ENCODE measurements at places on chromosomes 6 and 20.

DNA sequence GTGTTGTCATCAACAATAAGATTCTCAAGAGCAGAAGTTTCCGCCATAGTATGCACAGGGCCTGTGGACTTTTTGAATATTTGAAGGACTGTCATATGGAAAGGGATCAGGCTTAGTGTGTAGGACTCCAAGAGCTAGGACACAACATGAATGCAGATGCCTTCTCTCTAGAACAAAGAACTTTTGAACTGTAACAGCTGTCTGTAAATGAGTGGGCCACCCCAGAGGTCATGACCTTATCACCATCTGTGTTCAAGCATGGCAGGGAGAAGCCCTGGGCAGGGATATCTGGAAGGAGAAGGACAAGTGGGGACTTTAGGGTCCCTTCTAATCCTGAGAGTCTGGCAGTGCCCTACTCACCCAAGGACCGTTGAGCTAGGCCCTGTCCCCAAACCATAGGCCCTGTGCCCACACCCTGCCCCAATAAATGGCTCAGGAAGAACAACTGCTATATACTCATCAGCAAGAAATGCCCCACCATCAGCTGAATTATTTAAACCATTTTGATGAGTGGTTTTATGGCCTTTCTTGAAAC, 70.6 kb downstream of the MTHFD1L start:
- no peak for DNase-seq

DNA sequence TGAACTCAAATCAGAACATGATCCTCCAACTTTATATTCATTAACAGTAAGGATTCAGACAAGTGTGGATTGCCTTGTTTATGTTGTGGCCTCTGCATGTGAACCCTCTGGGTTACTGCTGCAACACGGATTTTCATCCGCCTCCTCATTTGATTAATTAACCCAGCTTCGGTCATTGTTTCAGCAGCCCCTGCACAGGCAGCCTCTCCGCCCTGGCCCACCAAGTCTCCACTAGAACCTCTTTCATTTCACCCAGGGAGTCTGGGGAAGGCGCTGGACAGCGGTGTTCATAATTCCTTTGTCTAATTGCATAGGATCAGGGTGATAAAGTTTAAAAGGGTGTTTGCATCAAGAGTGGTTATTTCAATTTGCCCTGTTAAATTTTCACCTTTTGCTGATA, 15.7 kb downstream of the NKX2-2 start:
- no peak for DNase-seq

DNA sequence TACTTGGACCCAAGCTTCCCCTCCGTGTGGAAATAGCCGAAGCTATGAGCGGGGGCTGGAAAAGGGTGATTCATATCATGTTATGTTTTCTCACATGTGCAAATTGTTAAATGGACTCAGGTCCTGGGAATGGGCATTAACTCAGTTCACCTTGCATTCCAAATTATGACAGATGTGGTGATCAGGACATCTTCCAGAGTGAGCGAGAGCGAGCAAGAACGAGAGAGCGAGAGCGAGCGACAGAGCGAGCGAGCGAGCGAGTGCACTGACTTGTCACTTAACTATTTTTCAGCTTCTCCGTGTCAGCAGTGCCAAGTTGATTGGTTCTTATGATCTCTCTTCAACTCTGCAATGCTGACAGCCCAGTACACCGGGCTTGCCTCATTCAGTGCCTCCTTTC, 437.4 kb upstream of the NRSN1 start:
- no peak for DNase-seq

DNA sequence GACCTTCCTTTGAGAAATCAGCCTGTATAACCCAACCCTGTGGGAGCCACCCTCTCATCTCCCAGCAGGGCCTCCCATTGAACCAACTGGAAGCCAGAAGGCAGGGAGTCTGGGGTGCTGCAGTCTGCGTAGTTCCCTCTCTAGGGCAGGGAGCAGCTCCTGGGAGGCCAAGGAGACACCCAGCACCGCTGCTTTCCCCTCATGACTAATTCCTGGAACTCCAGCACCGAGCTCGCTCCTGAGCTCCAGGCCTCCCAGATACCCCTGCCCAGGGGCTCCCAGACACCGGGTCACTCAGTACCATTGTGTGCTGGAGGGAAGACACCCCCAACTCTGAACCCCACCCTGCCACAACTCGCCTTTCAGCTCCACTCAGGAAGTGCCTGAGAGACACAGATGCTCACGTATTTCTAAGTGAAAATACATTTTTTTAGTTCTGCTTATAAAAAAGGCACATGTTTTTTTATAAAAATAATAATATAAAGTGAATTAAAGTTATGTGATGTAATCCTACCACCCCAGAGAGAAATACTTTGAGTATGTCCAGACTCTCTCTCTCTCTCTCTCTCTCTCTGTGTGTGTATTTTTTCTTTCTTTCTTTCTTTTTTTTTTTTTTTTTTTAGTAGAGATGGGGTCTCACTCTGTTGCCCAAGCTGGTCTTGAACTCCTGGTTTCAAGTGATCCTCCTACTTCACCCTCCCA, 17.5 kb downstream of the PIM1 start:
- no peak for DNase-seq

GRCh38 chr6:89564752-89565427, 73.7 kb downstream of the LYRM2 start:
- no peak for DNase-seq

DNA sequence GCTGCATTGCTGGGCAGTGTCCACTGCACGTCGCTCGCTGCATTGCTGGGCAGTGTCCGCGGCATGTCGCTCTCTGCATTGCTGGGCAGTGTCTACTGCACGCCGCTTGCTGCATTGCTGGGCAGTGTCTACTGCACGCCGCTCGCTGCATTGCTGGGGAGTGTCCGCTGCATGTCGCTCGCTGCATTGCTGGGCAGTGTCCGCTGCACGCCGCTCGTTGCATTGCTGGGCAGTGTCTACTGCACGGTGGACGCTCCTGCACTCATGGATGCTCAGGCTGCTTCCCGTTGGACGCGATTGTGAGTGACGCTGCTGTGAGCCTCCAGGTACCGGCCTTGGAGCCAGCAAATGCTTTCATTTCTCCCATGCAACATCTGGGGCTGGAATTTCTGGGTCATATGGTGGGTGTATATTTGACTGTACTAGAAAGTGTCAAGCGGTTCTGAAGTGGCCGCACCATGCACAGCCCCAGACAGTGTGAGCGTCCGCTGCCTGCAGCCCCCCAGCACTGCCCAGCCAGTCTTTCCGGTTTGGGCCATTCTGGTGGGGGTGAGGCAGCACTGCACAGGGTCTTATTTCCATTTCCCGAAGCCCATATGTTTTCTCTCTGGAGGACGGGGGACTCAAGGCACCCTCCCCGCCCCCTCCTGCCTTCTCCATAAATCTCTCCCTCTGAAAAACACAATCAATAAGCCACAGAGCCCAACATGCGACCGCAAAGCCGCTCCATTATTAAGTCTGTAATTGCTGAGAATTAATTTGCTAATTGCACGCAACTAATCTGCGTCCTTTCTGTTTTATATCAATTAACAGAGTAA, 97.4 kb downstream of the YTHDF1 start:
- DNase-seq = no peak

GRCh38 chr20:58228484-58229197, at the start of gene ANKRD60:
Gene ANKRD60, minus strand, starts transcription at chr20:58228653. Its CDS starts 0 bp downstream, at chr20:58228653.
- DNase-seq = no peak

All from SW480 (cell line).